Activated CD8-positive, alpha-beta memory T cell treated with anti-CD3 and anti-CD28 coated beads for 1 hour (primary cell): ENCODE measurements at places on chromosomes 3 and 15.

DNA sequence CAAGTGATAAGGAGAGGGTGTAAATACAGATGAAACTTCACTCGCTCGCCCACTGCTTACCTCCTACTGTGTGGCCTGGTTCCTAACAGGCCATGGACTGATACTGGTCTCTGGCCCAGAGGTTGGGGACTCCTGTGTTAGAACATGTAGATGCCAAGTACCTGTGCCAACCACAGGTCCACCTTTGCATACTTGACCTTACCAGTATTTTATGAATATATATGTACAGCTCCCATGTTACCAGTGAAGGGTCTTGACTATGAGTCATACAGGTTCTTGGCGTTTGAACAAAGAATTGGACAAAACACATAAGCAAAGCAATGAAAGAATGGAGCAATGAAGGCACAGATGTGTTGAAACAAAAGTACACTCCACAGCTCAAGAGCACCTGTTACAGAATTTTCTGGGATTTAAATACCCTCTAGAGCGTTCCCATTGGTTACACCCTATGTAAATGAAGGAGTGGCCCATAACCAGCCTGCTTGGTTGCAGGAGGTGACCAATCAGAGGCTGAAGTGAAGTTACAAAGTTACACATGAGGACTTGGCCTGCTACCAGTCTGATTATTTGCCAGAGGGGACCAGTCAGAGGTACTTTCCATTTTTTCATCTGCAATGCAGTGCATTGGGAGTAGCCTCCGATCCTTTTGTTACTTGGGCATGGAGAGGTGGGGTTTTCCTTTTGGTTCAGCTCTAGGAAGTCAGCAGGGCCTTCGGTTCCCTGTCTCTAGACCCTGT lies 1.7 kb upstream of the GFM1 start:
- no peak for DNase-seq

GRCh38 chr3:16834753-16835152 lies 50.0 kb upstream of the PLCL2 start:
- no peak for DNase-seq

- no peak for DNase-seq
Measured at GRCh38 chr3:105967117-105967516, 98.3 kb upstream of the CBLB start.

GRCh38 chr3:35291471-35292236 lies 347.7 kb upstream of the ARPP21 start:
- DNase-seq, result no peak

GRCh38 chr3:59386165-59386564 lies 336.3 kb upstream of the CFAP20DC start:
- no peak for DNase-seq

GRCh38 chr3:172042136-172042662 lies 2.8 kb downstream of the FNDC3B start:
- no peak for DNase-seq

DNA sequence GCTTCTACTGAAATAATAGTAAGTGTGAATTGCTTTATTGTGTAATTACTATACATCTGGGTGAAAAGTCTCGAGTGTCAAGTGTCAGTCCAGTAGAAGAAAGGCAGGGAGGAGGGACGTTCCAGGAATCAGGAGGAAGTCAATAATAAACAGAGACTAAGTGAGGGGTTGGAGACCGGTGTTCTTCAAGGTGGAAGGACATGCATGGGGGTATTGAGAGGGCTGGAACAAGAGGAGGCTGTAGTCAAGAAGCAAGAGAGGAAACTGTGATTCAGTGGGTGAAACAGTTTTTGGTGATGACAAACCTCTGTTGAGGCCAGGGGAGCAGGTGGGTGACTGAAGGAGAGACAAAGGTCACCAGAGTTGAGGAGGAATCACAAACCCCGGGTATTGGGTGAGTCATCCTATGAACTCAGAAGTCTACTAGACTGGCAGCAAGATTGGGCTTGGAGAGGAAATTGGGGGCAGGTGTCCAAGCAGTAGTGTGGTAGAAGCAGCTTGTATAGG lies 11.6 kb upstream of the SCAMP5 start:
- DNase-seq, result no peak

DNA sequence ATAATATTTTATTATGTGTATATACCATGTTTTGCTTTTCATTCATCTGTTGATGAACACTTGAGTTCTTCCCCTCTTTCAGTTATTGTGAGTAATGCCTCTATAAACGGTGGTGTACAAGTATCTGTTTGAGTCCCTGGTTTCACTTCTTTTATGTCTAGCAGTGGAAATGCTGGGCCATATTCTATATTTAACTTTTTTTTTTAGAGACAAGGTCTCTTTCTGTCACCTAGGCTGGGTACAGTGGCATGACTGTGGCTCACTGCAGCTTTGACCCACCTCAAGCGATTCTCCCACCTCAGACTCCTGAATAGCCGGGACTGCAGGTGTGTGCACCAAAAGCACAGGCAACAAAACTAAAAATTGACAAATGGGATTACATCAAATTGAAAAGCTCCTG lies 19.9 kb downstream of the GOLM2 start:
- no peak for DNase-seq

- no peak for DNase-seq
Measured at GRCh38 chr3:161389445-161390035, 18.2 kb upstream of the SPTSSB start.

DNA sequence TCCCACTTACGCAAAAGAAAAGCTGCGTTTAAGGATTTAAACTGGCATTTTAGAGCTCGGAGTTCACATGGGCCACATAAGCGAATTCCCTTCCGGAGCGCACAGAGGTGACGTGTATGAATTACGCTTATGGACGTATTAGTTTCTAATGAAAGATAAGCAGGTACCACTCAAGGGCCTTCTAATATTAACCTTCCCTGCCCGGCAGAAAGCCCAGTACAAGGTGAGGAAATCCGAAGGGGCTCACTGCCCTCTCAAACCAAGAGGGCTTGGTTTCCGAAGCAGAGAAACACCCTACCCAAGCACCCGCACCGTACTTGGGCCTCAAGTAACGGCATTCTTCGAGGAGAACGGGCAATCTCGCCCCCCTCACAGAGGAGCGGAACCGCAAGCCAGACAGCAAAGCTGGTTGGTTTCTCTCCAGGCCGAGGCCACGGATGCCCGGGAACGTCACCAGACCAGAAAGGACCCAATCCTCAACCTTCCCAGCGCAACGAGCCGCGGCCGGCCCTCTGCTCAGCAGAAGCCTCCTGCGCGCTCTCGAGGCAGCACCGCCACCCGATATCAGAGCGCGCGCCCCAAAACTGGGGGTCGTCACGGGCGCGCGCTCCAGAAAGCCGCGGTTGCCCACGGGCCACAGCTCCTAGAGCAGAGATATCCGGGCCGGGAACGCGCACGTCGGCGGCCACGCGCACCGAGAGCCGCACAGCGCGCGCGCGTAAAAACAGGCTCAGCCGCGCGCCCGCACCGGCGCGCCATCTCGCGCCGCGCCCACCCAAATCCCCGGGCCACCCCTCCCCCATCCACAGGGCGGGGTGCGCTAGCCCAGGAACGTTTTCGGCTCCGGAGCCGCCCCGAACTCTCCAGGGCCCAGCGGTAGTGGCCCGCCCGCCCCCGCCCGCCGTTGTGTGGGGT lies 676 bp downstream of the QRICH1 start:
- peak; percentile 74 for DNase-seq

- no peak for DNase-seq
Measured at GRCh38 chr3:98761643-98762229, 1.4 kb upstream of the ST3GAL6 start.
